Frontal cortex (tissue), 4 donors: ENCODE measurements at places on chromosomes 12 and 14.
A peak's percentile ranks its signal among the peaks of the same experiment; 100 is the strongest.

DNA sequence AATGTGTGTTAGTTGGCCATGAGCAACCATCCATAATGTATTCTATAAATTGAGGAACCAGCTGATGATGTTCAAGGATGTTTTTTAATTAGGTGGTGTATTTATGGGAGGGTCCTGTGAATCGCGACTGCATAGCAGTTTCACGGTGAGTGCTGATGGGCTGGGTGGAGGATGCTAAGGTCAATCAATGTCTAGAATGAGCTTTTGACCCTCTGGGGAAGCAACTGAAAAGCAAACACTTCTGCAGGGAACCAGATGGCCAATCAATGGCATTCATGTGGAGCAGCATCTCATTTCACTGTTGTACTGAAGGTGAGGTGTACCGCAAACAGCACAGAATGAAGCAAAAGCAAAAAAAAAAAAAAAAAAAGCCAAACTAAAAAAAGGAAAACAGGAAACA lies 676.1 kb upstream of the TMEM132C start:
- DNase-seq = no peak

DNA sequence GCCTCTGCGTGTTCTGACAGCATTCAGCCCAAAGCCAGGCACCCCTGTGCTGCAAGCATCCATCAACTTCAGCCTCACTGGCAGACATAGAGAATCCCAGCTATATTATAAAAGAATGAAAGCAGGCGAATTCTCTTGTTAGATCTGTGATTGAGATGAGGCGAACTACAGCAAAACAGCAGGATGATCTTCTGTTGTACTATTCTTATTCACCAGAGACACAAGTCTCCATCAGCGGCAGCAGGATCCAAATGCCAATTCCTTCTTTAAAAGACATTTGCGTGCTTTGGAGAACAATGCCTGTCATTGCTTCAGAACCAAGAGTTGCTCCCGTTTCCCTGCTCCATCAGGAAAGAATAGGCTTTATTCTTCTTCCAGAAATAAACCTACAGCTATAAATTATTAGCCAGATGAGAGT lies 188.9 kb downstream of the SLC41A2 start:
- no peak for DNase-seq

- DNase-seq = no peak
These were observed 36.4 kb downstream of the PDE3A start for GRCh38 chr12:20404576-20405346.

DNA sequence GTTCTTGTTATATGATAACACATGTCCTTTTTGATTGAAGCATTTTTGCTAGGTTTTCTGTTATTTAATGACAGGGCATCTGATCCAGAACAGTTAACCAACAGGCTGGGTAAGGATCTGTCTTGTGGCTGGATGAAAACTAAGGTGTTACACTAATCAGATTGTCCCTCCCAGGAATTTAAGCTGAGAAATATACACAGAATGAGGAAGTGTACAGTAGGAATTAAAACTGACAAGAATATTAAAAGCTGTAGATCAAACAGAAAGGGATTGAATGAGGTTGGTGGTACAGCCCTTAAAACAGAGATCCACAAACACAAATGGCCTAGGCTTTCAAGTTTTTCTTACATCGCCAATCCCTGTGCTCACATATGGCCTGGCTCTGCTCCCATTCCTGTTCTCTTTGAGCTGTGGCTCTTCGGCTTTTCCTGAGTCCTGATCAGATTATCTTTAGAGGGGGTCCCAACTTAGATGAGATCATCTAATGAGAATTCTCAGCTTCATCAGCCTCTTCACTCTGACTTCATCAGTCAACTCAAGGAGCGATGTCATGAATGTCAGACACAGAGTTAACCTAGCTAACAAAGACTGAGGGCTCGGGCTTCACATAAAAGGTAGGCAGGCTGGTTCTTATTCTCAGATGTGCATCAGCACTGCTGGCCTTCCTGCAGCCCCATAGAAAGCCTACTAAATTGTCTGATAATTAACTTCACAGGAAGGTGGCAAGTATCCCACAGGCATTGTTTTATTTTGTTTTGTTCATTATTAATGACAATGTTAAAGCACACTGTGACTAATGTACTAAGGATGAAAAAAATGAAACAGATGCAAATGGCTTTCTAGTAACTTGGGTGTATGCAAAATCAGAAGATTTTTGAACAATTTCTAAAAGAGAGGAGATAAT lies 11.4 kb downstream of the PYGL start:
- no peak for DNase-seq

- DNase-seq = no peak
These were observed 385.9 kb downstream of the EGLN3 start for GRCh38 chr14:33564774-33565630.

- peak; percentile 38 for DNase-seq
These were observed 8.7 kb upstream of the TESPA1 start for GRCh38 chr12:54993181-54993835.

DNA sequence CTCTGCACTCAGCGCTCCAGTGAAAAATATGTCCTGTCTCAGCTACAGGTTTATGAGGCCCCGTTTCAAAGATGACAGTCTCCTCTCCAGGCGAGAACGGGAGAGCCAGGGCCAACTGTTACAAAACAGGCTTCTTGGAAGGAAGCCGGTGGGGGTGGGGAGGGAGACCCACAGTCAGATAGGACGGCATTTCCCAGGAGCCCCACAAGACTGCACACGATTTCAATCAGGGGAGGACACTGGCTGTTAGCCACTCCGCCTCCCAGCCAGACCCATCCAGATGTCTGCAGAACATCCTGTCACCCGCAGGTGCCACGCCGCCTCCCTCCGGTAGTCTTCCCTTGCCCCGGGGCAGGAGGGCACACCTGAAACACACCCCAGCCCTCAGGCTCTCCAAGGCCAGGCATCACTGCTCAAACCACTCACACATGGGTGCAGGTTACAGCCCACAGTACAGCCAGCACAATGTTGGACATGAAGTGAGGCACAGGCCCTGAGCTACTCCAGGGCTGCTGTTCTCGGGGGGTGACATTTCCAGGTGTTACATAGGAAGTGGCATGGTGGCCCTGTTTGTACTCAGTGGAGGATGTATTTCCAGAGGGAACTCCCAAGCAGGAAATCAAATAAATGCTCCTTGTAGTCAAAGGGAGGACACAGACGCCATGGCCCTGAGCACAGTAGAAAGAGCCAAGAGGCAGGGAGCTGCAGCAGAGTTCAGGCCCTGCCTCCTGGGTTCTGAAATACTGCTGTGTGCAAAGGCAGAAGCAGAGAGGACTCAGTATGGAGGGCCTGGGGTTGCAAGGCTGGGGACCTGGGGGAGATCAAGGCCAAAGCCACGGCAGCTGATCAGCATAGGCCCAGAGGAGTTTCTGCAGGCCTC lies 138.1 kb downstream of the BCL11B start:
- no peak for DNase-seq

DNA sequence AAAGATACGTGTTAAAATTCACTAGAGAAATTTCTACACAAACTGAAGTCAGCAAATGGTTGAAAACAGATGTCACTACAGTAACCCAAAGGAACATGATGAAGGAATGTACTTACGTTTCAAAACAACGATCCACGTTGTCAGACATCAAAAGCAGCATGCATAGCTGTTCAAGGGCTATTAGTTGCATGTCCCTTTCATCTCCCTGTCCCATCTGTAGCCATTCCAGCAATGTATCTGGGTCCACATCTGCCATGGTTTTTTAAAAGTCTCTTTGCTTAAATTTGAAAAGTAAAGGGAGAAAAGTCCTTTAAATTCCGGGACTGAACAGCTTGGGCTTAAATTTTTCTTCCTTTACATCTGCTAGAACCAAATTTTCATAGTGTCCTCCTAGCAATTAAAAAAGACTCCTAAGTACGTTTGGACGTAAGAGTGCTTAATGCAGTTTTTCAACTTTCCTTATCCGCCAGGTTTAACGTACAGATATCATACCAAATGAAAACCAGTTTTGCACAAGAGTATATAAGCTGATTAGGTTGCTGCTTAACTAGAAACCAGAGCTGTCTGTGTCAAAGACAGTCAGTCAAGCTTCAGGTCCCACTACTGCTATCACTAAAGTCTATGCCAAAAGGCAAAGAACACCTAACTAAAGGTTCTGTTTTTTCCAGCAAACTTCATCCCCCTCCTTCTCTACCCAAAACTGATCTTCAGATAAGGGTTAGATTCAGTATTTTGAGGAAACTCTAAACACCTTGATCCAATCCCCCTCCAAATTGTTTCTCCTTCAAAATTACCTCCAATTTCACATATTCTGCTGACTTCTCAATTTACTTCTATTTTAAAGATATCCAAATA lies 1.7 kb downstream of the HECTD1 start:
- no peak for DNase-seq

- DNase-seq = no peak
These were observed 50.3 kb downstream of the AKAP6 start for GRCh38 chr14:32379447-32379846.

GRCh38 chr12:82970614-82971013 lies 283.9 kb downstream of the TMTC2 start:
- no peak for DNase-seq

- DNase-seq = no peak
These were observed 39.4 kb downstream of the FAM222A start for GRCh38 chr12:109753054-109753401.

- DNase-seq = no peak
These were observed 23.8 kb downstream of the BTG1 start for GRCh38 chr12:92121826-92122225.

GRCh38 chr14:102965282-102965681 lies 42.8 kb downstream of the AMN start:
- no peak for DNase-seq

- no peak for DNase-seq
These were observed 36.7 kb upstream of the C14orf132 start for GRCh38 chr14:96002498-96002884.

DNA sequence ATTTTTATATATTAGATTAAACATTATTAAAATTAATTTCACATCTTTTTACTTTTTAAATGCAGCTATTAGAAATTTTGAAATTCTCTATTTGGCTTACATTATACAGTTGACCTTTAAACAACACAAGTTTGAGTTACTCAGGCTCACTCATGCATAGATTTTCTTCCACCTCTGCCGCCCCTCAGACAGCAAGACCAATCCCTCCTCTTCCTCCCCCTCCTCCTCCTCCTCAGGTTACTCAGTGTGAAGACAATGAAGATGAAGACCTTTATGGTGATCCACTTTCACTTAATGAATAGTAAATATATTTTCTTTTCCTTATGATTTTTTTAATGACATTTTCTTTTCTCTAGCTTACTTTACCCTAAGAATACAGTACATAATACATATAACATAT lies 136.2 kb downstream of the LLPH start:
- DNase-seq = no peak

DNA sequence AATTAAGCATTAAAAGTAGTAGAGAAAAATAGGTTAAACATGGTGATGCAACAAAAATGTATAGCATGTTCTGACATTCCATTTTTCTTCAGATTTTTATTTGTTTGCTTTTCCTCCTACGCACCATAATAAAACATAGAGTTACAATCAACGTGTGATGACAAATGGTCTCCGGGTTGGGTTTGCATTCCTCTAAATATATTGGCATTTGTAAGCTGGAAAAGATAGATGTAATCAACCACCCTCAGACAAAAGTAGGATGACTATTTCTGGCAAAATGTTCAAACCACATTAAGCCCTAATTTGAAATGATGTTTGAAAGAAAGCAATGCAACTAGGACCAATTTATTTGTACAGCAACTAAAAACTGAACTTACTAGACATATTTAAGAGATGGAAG lies 58.4 kb downstream of the SLC25A21 start:
- no peak for DNase-seq

GRCh38 chr14:24329073-24329663 lies 5.7 kb downstream of the ADCY4 start:
- no peak for DNase-seq

- no peak for DNase-seq
These were observed 126.8 kb downstream of the TRAFD1 start for GRCh38 chr12:112252184-112252583.

DNA sequence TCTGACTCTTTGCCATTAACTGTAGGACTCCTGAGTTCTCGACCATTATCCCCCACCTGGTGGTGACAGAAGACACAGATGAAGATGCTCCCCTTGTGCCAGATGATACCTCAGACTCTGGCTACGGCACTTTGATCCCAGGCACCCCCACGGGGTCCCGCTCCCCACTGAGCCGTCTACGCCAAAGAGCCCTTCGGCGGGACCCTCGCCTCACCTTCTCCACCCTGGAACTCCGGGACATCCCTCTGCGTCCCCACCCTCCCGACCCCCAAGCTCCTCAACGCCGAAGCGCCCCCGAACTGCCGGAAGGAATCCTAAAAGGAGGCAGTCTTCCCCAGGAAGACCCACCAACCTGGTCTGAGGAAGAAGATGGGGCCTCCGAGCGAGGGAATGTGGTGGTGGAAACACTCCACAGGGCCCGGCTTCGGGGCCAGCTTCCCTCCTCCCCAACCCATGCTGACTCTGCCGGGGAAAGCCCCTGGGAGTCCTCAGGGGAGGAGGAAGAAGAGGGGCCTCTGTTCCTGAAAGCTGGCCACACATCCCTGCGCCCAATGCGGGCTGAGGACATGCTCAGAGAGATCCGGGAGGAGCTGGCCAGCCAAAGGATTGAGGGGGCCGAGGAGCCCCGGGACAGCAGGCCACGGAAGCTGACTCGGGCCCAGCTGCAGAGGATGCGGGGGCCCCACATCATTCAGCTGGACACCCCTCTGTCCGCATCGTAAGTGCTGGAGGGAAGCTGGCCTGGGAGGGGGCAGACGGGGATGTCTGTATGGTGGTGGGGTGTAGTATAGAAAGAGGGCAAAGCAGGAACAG lies 14.4 kb downstream of the TNFRSF1A start:
- no peak for DNase-seq

GRCh38 chr14:98721061-98721460 lies 550.9 kb downstream of the BCL11B start:
- no peak for DNase-seq

DNA sequence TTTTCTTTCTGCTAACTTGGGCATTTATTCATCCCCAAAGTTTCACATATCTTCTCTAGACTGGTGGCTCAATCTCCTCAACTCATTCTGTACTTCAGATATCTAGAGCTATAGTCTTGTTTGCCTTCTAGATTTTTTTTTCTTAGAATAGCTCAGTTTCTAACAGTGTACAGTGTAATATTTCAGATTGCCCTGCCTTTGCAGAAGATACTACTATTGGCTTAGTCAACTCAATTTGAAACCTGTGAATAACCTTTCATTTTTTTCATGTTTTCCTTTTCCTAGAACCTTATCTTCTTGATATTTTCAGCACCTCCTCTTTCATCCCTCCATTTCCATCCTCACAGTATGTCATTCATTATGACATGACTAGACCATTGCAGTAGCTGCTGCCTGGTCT lies 69.6 kb downstream of the OTOGL start:
- DNase-seq = no peak

DNA sequence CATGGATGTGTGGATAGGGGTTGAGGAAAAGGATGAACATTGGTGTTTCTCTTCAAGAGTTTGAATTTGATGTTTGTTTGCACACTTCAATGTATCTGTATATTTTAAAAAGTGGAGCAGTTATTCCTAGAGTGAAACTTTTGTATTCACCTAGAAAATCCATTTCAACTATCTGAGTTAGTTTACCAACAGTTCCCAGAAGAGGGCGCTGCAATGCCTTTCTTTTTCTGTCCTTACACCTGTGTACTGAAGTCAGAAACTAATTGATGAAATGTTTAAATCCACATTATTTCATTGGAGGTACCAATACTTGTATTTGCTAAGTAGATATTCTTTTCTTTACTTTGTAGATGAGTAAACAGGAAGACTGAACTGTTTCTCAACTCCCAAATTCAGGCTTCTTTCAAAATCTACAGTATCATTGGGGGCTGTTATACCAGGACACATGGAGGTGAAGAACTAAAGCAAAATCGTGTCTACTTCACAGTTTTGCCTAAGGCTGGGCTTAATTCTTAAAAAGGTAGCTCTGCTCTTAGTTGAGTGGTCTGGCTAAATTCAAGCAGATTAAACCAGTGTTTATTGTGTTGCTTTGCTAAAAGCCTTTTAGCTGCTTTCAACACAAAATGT lies 26.6 kb upstream of the KLRB1 start:
- no peak for DNase-seq
